ENCODE measurements at places on chromosomes 7 and 10. TPM values are rescaled to one million over a fixed set of nuclear protein-coding genes. Genes with fewer than 3 reads are reported as not detected.

Gene FBXO24
- 0.32 TPM for total RNA-seq

- peak; percentile 51 for ATAC-seq
Measured at GRCh38 chr7:47361746-47362215, 220.1 kb downstream of the TNS3 start.

GRCh38 chr10:50326757-50327701 is 75.7 kb upstream of the ASAH2 start:
- ATAC-seq, result peak; percentile 76

DNA sequence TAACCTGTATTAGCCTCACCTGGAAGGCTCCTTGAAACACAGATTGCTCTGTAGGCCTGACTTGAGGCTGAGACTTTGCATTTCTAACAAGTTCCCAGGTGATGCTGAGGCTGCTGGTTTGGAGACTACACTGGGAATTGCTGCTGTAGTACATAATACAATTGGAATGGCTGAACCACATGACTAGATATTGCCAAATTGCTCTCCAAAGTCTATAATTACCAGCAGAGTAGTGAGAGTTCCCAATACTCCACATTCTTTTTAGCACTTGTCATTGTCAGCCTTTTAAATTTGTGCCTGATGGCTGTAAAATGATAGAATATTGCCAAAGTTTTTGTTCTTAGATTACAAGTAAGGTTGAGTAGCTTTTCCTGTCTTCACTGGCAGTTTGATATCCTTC is 39.9 kb downstream of the PLEKHA8 start:
- no peak for ATAC-seq

Gene MOGAT3
- total RNA-seq, result not detected

Gene TWIST1
- total RNA-seq, result 0.64 TPM

DNA sequence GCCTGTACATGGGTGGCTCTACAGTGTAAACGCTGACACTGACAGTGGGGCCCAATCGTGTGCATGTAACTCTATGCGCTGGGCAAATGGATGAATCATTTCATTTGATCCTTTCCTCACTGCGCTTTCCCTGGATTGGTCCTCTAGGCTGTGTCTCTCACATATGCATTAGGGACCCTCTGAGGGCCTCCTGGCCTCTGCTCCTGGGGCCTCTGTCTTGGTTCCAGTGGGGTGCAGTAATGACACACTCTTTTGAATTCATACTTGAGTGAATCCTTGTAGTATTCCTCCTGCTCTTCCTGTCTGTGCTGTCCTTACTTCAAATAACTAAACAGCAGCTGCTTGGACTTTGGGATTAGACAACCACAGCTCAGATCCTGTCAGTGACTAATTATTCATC is 176.5 kb upstream of the ADO start:
- ATAC-seq, result no peak

Gene CYP26A1
- total RNA-seq, result not detected

- ATAC-seq, result no peak
Measured at GRCh38 chr10:71725998-71726579, 6.5 kb upstream of the C10orf105 start.

DNA sequence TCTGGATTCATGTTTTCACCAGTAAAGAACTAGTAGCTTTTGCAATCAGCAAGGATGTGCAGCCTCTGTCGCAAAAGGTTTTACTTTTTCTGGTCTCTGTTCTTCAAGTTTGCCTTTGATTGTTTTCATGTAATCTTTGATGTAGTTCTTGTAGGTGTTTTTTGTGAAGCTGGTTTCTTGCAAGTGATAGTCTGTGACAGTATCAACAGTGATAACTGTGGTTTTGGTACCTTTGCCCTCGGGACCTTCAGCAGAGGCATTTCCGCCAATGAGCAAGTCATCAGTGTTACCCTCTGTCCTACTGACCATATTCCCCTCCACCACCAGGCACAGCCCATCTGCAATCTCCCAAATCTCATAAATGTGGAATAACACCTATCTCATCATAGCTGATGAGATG is 55.1 kb downstream of the IPMK start:
- ATAC-seq, result no peak

GRCh38 chr7:81594767-81595166 is 175.1 kb downstream of the HGF start:
- no peak for ATAC-seq

DNA sequence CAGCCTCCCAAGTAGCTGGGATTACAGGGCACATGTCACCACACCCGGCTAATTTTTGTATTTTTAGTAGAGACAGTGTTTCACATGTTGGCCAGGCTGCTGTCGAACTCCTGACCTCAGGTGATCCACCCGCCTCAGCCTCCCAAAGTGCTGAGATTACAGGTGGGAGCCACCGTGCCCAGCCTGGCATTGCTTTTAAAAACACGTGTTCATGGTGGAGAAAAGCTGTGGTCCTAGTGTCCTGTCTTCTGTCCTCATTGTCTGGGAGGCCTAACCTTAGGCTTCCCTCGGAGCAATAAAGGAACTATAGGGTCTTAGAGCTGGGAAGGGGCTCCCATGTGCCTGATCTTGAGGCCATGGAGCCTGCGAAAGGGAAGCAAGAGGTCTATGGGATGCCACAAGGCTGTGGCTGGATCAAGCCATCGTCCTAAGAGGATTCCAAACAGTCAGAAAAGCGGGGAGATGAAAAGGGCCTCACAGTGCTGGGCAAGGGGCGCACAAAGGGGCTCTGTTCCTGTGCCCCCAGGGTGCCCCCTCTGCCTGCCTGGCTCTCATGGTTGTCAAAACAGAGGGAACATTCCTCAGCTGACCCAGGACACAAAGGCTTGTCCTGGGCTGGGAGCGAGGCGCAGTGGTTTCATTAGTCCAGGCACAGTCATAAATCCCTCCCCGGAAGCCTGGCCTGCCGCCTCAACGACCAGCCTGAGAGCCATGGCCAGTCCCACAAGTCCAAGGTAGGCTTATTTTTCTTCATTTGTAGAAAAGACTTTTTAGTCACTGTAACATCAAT is 106.6 kb upstream of the TNS3 start:
- no peak for ATAC-seq

DNA sequence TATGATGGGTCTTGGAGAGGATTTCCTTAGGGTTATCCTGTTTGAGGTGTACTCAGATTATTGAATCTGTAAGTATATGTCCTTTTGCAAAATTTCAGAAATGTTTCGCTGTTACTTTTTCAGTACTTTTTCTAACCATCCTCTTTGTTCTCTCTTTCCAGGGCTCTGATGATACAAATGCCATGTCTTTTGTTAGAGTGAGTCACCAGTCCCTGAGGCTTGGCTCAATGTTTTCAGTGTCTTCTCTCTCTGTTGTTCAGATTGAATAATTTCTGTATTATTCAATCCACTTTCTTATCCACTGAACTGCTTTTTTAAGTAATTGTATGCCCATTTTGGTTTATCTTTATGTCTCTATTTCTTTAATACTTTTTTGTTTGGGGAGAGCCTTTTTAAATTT is 449.4 kb downstream of the TNS3 start:
- ATAC-seq, result no peak

Gene TFR2
- total RNA-seq, result 0.68 TPM

- no peak for ATAC-seq
Measured at GRCh38 chr10:26475386-26475785, 37.2 kb downstream of the APBB1IP start.

Gene TMEM254
- total RNA-seq, result 46.8 TPM

Gene KAZALD1
- total RNA-seq, result 4.1 TPM

Gene MGMT
- total RNA-seq, result 16.5 TPM

GRCh38 chr10:83603708-83604107 is 535.6 kb upstream of the GHITM start:
- no peak for ATAC-seq
